ENCODE measurements at places on chromosomes 11 and 22. TPM values are rescaled to one million over a fixed set of nuclear protein-coding genes. Genes with fewer than 3 reads are reported as not detected.

- DNase-seq, result peak; percentile 81
Measured at GRCh38 chr11:69101115-69101791, 52.5 kb downstream of the TPCN2 start.

DNA sequence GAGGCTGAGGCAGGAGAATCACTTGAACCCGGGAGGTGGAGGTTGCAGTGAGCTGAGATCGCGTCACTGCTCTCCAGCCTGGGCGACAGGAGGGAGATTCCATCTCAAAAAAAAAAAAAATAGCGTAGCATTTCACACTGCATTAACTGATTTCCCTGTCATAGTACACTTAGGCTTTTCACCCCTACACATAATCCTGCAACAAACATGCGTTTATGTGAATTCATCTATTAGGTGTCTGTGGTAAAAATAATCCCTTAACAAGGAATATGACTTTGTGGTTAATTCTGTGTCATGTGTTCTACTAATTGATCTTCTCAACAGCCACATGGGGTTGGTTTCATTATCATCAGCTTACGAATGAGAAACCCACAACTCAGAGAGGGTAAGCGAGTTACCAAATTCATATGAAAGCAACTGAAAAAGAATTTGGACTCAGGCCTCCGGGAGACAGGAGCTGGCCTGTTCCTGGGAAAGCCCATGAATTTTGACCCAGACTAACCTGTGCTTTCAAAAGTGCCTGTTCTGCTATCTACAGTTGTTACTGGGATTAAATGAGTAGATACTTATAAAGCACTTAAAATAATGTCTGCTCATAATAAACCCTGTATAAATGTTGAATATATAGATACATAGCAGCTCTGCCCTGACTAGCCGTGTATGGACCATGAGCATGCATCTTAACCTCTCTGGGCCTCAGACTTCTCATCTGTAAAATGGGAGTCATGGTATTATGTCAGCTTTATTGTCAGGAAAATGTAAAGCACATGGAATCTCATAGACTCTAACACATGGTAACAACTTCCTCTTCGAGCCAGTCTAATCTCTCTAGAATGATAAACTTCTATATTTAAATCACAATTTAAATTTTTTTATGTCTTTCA is 36.6 kb downstream of the KCNJ1 start:
- no peak for DNase-seq

DNA sequence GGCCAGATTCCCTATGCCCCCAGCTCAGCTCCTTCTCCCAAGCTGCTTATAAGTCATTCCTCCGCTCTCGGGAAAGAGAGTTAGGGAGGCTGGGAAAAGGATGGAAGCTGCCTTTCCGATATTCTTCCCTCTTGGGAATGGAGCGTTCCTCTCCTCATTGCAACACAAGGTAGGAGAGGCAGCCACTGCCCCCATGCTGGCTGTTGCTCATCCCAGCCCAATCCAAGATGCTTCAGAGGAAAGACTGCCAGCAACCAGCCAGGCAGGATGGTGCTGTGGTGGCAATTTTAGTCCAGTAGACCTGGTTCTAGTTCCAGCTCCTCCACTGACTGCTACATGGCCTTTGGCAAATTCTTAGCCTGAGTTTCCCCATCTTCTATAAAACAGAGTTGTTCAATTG is 13.7 kb upstream of the C11orf96 start:
- DNase-seq, result no peak

DNA sequence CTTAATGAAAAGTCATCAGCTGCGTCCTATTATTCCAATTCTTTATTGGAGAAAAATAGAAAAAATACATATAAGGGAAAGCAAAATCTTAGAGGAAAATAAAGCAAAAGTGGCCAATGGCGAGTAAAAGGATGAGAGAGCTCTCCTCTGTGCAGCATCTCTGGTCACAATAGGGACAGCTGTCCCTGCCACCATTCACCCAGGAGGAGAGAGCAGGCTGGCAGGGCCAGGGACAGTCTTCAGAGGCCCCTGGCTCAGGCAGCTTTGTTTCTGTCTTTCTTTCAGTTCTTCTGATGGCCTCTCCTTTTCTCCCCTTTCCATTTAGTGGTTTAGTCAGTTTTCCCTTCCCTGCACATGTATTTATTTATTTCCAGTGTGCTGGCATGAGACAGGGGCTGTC is 941.3 kb downstream of the NTM start:
- no peak for DNase-seq

GRCh38 chr11:30697032-30697431 is 110.9 kb upstream of the MPPED2 start:
- no peak for DNase-seq

GRCh38 chr11:934527-934926 is 8.9 kb downstream of the AP2A2 start:
- DNase-seq, result no peak

Gene TOM1
- polyA plus RNA-seq, result 80.6 TPM

Gene RBFOX2
- 31.0 TPM for polyA plus RNA-seq
